ENCODE measurements at places on chromosomes 16 and 17. TPM values are rescaled to one million over a fixed set of nuclear protein-coding genes. Genes with fewer than 3 reads are reported as not detected.

- no peak for DNase-seq
Observed at GRCh38 chr17:83203472-83204221, 124.2 kb downstream of the METRNL start.

GRCh38 chr17:35998018-35998545 is 3.3 kb downstream of the CCL15 start:
- DNase-seq: no peak

- peak; percentile 92 for DNase-seq
Observed at GRCh38 chr17:81513372-81513752, 763 bp upstream of the ACTG1 start.

GRCh38 chr16:932831-933330 is 37.9 kb downstream of the LMF1 start:
- no peak for DNase-seq

Gene TAC4
- not detected for total RNA-seq

Gene ZNF771
- total RNA-seq: 13.5 TPM

Gene CDH1
- total RNA-seq: 38.6 TPM

Data from H7 (cell line).